ENCODE measurements at places on chromosomes 12 and 14. TPM values are rescaled to one million over a fixed set of nuclear protein-coding genes. Genes with fewer than 3 reads are reported as not detected.

The PLEK2 gene
- total RNA-seq, result 0.76 TPM

DNA sequence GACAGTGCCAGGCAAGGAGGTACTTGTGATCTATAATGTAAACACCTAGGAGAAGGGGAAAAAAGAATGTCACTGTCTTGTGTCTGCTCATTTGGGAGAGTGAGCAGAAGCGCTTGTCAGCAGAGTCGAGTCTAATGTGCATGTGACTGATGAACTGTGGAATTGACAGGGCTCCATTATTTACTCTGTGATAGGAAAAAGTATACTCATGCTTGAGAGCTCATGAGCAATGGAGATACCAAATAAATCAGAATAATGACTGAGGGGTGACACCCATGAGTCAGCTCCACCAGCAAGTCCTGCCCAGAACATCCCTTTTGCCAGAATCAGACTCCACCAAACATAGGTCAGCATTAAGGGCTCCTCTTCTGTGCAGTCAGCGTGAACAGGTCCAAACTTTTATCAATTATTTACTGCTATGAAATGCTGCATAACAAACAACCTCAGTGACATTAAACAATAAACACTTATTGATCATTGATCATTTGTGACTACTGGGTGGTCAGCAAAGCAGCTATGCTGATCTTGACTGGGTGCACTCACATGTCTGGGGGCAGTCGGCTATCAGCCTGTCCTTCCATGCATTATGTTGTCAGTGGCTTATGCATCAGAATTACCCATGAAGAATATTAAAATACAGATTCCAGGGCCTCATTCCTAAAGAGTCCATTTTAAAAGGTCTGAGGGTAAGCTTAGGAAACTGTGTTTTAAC, 29.2 kb upstream of the WSCD2 start:
- no peak for DNase-seq

DNA sequence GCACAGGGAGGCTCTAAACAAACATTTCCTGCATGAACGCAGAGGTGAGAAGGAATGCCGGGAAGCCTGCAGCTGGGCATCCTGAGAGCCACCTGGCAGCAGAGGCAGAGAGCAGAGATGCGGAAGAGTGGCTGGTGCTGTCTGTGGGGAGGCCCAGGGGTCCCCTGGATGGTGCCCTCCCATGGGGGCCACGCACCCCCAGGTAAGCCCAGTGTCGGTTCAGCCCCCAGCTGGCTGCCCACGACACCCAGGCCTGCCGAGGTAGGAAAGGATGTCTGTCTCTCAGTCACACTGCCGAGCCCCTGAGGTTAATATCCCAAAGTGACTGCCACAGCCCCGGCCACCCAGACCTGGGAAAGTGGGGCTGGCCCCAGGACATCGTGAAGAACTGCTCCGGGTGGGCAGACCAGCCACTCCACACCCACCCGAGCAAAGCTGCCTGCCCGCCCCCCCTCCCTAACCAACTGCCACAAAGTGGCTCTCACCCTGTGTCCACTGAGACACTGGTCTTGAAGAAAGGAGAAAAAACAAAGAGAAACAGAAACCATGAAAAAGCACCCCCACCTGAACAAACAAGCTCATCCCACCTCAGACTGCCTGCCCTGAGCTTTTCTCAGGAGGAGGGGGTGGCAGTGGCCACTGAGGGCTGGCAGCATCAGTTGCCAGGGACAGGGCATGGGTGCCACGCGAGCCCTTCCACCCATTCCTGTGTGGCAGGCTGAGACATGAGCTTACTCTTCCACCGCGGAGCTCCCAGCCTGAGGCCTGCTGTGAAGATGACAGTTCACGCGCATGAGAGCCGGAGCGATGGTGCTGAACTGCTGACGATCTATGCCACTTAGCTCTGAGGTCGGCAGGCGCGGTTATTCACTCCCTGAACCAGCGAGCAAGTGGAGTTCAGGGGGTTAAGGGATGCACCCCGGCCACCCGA, 40.8 kb downstream of the CCDC88C start:
- no peak for DNase-seq

DNA sequence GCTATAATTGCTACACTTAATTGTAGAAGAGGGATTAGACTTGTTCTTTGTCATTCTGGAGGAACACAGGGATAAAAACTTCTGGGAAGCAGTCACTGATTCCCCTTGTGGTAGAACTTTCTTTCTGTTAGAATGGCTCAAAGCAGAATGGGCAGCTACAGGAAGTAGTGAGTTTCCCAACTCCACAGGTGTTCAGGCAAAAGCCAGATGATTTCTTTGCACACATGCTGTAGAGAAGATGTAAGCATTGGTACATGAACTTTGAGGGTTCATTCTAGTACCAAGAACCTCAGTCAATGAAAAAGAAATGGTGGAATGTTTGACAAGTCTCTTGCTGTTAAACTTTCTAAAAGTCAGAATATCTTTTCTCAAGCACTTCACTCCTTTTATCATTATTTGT, 4.3 kb downstream of the NDUFA9 start:
- no peak for DNase-seq

DNA sequence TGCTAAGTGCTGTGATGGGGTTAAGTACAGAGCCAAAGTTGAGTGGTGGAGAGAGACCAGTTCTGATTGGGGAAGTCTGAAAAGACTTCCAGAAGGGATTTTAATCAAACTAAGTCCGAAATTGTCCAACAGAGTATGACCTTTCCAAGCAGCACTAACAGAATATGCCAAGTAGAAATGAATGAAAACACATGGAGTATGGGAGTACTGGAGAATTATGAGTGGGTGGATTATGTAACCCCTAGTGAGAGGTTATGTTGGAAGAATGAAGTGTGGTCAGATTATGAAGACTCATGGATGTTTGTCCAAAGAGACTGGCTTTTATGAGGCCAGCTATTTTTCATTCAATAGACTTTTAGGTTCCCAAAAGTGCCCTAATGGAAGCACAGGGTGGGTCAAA, 94.0 kb upstream of the PLEKHA5 start:
- DNase-seq, result no peak

GRCh38 chr14:26959972-26960660, 362.3 kb upstream of the NOVA1 start:
- no peak for DNase-seq

DNA sequence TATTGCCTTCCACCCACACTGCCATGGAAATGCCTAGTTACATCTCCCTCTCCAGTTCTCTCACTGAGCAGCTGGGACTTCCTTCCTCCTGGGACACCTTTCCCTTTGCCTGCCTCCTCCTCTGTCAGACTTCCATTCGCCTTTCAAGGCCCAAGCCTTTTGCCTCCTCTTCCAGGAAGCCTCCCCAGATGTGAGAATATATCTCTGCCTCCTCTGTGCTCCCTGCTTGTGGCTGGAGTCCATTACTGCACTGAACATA, 3.1 kb downstream of the IFI27L2 start:
- no peak for DNase-seq

DNA sequence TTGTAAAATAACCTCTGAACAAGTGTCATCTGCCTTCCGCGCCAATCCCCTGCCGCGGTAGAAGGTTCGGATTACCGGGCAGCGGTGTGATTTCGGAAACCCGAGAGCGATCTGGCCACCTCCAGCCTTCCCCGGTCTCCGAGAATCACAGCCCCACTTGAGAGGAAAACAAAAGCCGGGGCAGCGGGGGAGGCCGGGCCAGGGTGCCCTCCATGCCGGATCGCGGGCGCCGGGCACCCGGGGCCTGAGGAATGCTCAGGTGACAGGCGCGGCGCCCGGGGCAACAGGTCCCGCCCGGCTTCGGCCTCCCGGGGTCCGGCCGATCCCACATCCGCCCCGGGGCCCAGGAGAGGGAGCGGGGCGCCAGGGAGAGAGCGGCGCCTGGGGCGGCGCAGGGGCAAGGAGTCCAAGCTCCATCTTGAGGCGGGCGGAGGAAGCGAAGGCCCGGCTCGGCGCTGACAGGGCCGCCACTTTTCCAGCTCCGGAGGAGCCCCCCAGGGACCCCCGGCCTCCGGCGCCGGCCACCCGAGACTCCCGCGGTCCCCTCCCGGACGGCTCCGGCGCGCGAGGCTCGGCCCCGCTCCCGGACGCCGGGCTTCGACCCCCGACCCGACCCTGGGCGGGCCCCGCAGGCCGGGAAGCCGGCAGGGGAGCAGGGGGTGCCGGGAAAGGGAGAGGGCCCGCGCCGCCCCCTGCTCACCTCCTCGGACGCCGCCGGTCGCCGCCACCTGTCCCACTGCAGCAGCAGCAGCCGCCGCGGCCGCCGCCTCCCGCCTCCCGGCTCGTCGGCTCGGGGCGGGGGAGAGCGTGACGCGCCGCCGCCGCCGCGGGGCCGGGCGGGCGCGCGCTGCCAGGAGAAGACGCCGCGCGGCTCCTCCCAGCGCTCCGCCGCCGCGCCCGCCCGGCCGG, at the start of gene CLIP1:
CLIP1 (minus strand) TSS at position 849 of the 909 bp plus-strand sequence. CDS start 42,217 bp downstream, outside the sequence.
- peak; percentile 72 for DNase-seq

GRCh38 chr12:21938879-21939278, 2.3 kb downstream of the ABCC9 start:
- DNase-seq, result no peak

- no peak for DNase-seq
Observed at GRCh38 chr14:102941419-102942011, 19.1 kb downstream of the AMN start.

DNA sequence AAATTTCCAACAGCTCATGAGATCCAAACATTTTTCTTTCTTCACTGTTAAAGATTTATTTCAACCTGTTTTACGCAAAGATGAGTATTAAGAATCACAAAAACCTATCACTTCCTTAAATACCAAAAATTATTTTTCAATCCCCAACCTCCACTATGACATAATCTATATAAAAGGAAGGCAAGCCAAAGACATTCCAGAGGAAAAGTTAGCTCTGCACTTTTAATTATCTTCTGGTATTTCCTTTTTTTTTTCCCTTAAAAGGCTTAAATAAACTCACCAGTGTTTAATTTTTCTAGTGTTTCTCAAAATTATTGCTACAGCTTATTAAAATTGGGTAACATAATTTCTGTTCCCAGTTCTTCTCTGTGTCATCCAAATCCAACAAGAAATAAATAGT, 75.9 kb downstream of the BMP4 start:
- DNase-seq, result no peak

- DNase-seq, result peak; percentile 61
Observed at GRCh38 chr14:104393898-104394381, 185.6 kb upstream of the C14orf180 start.

GRCh38 chr12:122888232-122888752, 7.6 kb downstream of the VPS37B start:
- peak; percentile 45 for DNase-seq

DNA sequence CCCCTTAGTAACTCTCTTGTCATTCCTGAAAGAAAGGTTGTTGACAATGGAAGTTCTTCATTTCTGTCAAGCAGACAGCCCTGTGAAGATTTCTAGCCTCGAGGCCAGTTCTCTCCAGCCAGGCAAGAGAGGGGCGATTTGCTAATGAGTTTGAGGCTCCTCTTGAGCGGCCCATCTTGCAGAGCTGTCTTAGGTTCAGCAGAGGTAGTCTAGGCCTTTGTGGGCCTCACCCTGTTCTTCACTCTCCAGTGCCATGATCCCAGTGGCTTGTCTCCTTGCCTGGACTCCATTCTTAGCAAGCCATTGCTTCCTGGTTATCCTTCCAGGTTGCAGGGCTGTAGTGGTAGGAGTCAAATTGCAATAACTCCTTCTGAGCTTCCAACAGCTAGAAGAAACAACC, 9.7 kb downstream of the TPH2 start:
- DNase-seq, result no peak
